ENCODE measurements at places on chromosomes 13 and 19.

DNA sequence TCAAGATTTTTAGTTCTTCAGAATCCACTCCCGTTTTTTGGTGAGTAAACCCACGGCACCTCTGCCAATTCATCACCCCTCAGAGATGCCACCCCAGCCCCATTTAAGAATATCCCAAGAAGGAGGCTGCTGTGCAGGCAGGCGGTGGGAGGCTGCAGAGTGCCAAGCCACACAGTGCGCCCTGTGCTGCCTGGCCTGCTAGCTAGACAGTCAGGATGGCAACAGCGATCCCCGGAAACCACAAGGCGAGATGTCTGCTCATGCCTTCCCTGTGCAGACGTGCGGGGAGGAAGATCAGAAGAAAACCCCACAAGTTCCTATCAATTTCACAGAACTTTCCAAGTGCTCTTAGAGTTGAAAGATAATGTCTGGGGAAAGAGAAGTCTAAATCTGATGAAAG, 64.8 kb upstream of the GPR183 start:
- DNase-seq, result no peak

- DNase-seq, result no peak
These were observed 27.6 kb downstream of the SCEL start for GRCh38 chr13:77563111-77563510.

DNA sequence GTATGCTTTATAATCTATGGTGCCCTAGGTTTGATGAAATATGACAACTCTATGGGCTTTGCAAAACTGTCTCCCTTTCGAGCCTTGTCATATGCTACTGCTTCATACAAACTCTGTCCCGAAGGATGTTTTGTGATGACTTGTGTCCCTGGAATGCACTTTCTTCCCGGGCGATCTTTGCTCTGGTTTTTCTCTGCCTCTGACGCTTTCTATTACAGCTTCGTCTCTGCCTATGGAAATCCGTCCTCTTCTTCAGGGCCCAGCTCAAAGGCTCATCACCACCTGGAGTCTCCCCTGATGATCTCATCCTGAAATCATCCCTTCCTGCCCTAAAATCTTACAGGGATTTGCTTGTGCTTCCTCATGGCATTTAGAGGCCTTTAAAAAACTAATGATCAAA, 191.5 kb upstream of the KL start:
- DNase-seq, result no peak

GRCh38 chr13:110442930-110443621, 118.4 kb downstream of the RAB20 start:
- peak; percentile 58 for DNase-seq

DNA sequence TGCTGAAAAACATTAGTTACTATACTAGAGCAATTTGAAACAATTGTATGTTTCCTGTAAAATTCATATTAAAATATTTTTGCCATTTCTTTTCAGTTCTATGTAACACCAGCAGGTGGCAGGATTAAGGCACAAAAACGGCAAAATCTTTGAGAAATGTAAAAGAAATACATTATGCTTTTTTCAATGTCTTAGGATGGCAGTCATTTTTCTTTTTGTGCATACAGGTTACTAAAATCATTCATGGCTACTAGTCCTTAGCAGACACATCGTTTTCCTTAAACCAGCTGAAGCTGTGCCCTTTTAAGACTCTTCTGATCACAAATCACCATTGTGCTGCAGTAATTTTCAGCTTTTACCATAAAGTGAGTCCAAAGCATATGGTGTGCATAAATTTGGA, 800.7 kb upstream of the SLITRK5 start:
- DNase-seq, result peak; percentile 2

Measured in inflammatory macrophage treated with lipopolysaccharide for 4 hours (primary cell).